ENCODE measurements at places on chromosomes 7 and 10. TPM values are rescaled to one million over a fixed set of nuclear protein-coding genes. Genes with fewer than 3 reads are reported as not detected.

Gene CTAGE4
- total RNA-seq = not detected

Gene KCNMA1
- total RNA-seq = 16.4 TPM

Gene EMX2
- total RNA-seq = not detected

Gene DPP6
- 0.39 TPM for total RNA-seq

Gene ZP3
- total RNA-seq = 9.8 TPM

Gene CALHM1
- total RNA-seq = not detected

Gene VWDE
- 0.28 TPM for total RNA-seq

Gene VIPR2
- total RNA-seq = 0.44 TPM

Gene PKD1L1
- 0.47 TPM for total RNA-seq

Gene EPHA1
- total RNA-seq = 0.57 TPM

Gene LRRC18
- total RNA-seq = not detected

Gene TAS2R4
- total RNA-seq = not detected

Gene PLCE1
- total RNA-seq = 3.6 TPM

Gene NUDT13
- 3.1 TPM for total RNA-seq

Gene C10orf62
- not detected for total RNA-seq

Gene INSYN2A
- not detected for total RNA-seq

Gene PPA1
- 150 TPM for total RNA-seq

Gene MLXIPL
- 98.9 TPM for total RNA-seq

Gene SYT15B
- total RNA-seq = 1.1 TPM

Gene BMPER
- total RNA-seq = 1.0 TPM

Gene FIS1
- total RNA-seq = 276 TPM

Gene SUN1
- 106 TPM for total RNA-seq

Gene MOGAT3
- not detected for total RNA-seq

Gene HYCC1
- 27.1 TPM for total RNA-seq

Gene ACTL6B
- total RNA-seq = not detected

Gene TMEM229A
- 4.4 TPM for total RNA-seq

Gene NPSR1
- not detected for total RNA-seq

Gene SFRP4
- 16.2 TPM for total RNA-seq

Gene LRRC61
- total RNA-seq = 177 TPM

Gene ZNF722
- total RNA-seq = not detected

Gene ADAM22
- total RNA-seq = 19.2 TPM

Gene GPR146
- 11.7 TPM for total RNA-seq

Gene ORAI2
- 6.9 TPM for total RNA-seq

Gene HTR5A
- not detected for total RNA-seq

Gene SERPINE1
- 18.0 TPM for total RNA-seq

Gene TBL2
- total RNA-seq = 29.5 TPM

Gene OR2A5
- not detected for total RNA-seq

Gene LIPN
- total RNA-seq = 0.11 TPM

Gene GLCCI1
- 8.9 TPM for total RNA-seq

Gene GHRHR
- total RNA-seq = not detected

Gene ZNF239
- 2.8 TPM for total RNA-seq

Gene SLC26A4
- total RNA-seq = 0.42 TPM

Measured in adrenal gland (tissue), 19 donors.